ENCODE measurements at places on chromosomes 6 and 20.

DNA sequence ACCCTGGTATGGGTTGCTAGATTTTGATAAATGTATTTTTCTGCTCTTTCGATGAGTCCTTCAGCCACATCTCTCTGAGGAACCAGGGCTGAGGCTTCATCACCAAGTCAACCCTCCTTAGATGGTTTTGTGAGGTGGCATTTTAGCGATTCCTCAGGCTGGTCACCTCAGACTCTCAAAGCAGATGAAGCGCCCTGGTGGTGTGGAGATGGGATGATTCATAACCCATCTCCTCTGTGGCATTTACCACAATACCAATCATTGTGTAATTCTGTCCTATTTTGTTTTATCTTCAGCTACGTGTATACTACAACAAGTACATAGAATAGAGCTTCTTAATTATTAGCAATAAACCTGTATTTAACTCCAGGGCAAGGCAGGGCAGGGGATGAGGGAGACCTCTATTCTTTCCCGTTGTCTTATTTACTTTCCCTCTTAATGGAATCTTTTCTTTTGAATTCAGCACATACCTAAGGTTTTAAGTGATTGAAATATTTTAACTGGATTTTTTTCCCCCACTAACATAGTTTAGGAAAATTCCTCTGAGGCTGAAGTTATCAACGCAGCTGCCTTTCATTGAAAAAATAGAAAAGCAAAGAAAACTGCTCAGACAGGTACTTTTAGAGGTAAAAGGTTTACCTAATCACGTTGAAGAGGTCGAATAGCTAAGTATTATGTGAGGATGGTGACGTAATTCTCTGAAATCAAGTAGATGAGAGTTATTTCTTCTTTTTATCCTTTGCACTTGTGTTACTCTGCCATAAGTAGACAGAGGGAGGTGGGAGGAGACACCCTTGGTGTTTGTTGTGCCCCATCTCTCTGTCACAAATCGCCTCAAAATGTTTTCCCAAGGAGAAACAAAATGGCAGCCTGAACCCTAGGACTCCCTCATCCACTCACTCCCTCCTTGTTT, 57.4 kb upstream of the EDN3 start:
- DNase-seq: no peak

- no peak for DNase-seq
These were observed 35.3 kb upstream of the PTGIS start for GRCh38 chr20:49603209-49603627.

GRCh38 chr20:36599912-36600345, 5.7 kb upstream of the RAB5IF start:
- DNase-seq: no peak

DNA sequence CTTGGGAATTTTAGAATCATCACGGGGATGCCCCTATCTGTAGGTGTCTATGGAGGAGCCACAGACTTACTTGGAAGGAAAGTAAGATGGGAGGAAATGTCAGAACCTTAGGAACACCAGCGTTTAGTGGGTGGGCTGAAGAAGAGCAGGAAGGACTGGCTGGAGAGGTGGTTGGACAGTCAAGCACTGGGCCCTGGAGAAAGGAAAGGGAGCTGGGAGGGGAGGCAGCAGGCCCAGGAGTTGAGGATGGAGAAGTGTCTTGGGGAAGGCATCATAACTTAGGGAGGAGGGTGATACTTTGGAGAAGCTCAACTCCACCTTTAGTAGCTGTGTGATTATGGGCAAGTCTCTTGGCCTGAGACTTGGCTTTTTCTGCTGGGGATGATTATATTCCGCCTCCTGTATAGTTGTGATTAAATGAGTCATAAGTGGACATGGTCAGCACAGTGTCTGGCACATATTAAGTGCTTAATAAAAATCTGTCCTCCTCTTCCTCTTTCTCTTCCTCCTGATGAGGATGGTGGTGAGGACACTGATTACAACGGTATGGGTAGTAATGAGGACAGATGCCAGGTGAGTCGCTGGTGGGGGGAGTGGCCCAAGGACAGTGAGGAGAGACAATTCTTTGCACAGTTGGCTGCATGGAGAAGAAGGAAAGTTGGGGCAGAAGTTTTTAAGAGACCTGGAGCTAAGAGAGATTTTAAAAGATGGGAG, 125.7 kb downstream of the TOX2 start:
- no peak for DNase-seq

DNA sequence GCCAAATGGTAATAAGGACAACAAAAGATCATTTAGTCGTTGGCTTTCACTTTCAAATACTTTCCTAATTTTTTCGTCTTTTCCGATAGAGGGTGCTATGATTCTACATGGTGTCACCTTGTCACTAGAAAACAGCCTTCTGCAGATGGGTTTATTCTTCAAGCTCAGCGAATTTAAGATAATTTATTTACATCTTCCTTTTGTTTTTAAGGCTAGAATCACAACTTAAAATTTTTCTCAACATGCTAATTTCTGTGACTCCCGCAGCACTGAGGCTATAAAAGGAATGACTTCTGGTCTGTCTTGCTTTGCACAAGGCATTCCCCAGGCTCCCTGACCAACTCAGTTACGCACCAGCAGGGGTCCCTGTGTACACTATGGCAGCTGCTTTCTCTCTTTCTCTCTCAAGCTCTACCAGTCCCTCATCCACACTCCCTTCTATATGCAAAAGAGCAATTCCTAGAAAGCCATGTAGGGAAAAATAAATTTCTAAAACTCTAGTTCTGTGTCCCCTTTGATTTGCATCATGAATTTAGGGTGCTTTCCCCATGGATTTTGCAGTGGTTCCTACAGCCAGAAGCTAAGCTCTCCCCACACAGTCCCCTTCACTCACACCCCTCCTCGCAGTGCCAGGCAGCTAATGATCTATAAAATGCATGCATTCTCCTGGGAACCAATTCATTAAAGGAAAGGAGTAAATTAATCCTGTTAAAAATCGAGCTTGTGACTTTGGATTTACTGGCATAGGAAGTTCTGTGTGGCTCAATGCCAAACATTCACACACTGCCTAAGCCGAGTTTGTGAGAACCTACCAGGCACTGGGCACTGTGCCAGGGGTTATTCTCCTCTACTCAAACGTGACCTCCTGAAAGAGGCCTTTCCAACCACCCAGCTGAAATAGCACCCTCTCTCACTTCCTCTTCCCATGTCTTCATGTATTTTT, 74.5 kb downstream of the DCDC2 start:
- peak; percentile 18 for DNase-seq

- no peak for DNase-seq
These were observed 308.1 kb downstream of the KHDRBS2 start for GRCh38 chr6:61977947-61978346.

DNA sequence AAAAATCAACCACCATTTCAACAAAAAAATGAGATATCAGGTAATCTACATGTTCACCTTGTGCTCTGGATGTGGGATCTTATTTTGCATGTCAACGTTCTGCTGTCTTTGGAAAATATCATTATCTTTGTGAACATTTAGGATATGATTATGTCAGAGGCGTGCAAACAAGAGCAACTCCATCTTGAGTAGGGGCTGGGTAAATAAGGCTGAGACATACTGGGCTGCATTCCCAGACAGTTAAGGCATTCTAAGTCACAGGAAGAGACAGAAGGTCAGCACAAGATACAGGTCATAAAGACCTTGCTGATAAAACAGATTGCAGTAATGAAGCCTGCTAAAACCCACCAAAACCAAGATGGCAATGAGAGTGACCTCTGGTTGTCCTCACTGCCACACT, 28.8 kb upstream of the ZBTB24 start:
- no peak for DNase-seq

GRCh38 chr20:23193801-23194384, 107.8 kb upstream of the CD93 start:
- no peak for DNase-seq

- no peak for DNase-seq
These were observed 467.6 kb downstream of the DHX35 start for GRCh38 chr20:39429726-39430125.

- no peak for DNase-seq
These were observed 194.9 kb downstream of the KIF6 start for GRCh38 chr6:39530201-39530759.

- no peak for DNase-seq
These were observed 38.4 kb downstream of the ANKRD6 start for GRCh38 chr6:89471287-89471867.

DNA sequence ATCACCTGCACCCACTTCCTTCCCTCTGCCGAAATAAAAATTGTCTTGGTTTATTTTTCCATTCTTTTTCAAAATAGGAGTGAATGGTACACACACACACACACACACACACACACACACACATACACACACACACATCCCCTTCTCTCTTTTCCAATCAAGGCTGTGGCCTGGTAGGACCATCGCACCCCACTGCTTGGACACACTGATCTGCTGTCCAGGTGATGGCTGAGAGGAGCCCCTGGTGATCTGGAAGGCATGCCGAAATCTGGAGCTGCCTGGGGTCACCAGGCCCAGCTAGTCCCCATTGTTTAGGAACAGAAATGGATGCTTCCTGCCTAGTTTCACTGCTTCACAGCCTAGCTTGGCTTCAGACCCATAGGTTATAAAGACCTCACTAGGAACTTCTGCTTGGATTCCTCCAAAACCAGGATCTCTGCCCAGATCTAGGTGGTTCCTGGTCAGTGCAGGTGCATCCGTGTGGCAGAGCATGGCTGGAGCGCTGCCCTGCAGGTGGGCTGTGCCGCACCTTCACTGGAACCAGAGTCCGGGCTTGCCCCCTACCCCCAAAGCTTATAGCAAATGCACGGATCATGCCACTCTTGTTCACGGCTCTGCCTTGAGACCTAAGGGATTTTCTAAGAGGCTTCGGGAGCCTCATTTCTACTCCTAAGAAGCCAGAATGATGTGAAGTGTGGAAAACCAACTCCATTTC, 42.9 kb upstream of the DACT2 start:
- DNase-seq: no peak

DNA sequence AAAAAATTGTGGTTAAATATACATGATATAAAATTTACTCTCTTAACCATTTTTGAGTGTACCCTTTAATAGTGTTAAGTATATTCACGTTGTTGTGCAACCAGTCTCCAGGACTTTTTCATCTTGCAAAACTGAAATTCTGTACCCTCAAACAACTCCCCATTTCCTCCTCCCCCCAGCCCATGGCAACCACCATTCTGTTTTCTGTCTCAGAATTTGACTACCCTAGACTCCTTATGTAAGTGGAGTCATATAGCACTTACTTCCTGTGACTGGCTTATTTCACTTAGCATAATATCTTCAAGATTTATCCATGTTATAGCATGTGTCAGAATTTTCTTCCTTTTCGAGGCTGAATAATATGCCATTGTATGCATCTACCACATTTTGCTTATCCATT, 5.1 kb downstream of the VPS16 start:
- no peak for DNase-seq

DNA sequence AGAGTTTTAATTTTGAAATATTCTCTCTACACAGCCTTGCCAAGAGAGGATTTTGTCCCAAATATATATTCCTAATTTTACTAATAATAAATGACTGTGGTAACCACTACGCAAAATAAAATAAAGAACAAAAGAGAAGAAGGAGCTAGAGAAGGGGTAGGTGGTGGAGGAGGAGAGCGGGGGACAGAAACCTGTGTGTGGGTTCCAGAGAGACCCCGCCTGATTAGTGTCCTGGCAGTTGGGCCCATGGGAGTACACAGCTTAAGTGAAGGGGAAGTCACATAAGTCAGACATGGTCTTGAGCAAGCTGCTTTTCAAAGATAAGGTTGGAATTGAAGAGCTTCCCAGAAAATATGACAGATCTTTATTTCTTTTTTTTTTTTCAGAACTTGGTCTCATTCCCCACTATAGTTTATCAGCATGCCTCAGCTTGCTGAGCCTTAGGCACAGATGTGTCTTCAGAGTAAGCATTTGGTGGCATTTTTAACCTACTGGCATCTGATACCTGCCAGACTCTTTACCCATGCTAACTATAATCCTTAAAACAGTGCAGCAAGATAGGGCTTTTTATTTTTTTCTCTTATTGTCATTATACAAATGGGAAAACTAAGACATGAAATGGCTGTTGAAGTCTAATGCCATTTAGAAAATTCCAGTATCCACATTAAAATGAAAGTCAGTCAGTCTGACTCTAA, 9.6 kb upstream of the RHAG start:
- no peak for DNase-seq

GRCh38 chr20:2301164-2301622, 5.4 kb downstream of the TGM3 start:
- no peak for DNase-seq

- DNase-seq: no peak
These were observed 108.6 kb upstream of the SLC2A12 start for GRCh38 chr6:134161041-134161440.

- DNase-seq: peak; percentile 82
These were observed 25.3 kb upstream of the KIF3B start for GRCh38 chr20:32252189-32252588.

GRCh38 chr6:72376736-72377135, 245.1 kb upstream of the KCNQ5 start:
- DNase-seq: no peak

GRCh38 chr20:62500237-62500864, 24.6 kb upstream of the GATA5 start:
- DNase-seq: peak; percentile 75

GRCh38 chr6:144478483-144478882, 193.3 kb downstream of the UTRN start:
- DNase-seq: no peak

GRCh38 chr20:12166053-12166717, 248.5 kb downstream of the BTBD3 start:
- DNase-seq: no peak

DNA sequence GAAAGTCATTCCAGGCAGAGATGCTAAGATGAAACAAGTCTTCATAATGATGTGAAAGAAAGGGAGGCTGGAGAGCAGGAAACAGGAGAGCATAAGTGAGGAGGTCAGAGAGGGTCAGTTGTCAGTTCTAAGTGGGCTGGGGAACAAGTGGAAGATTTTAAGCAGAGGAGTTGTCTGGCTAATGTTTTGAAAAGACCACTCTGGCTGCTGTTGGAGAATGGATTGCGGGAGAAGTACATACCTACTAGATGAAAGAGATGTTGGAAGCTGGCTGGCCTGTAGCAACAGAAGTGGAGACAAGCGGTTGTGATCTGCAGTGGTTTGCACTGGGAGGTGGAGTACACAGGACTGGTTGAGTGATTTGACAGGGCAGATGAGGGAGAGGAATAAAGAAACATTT, 10.1 kb downstream of the SLC35F1 start:
- DNase-seq: no peak

GRCh38 chr6:42405021-42405420, 46.7 kb downstream of the TRERF1 start:
- DNase-seq: no peak

DNA sequence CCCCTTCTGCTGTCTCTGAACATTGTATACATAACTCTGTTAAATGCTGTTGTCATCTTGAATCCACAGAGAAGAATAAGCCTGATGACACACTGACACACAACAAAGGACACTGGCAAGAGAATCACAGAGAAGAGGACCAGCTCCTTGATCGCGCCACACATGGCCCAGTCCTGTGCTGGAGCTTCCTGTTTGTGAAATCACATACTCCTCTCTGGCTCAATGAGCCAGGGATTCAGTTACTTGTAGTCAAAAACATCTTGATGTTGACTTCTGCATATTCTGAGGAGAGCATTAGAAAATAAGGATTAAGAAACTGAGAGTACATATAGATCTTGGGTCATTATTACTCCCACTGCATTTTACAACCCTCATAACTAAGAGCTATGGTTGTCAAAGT, 100.1 kb downstream of the EPB41L2 start:
- no peak for DNase-seq

- DNase-seq: no peak
These were observed 34.8 kb downstream of the SCML4 start for GRCh38 chr6:107789361-107789760.

Measured in activated CD4-positive, alpha-beta T cell treated with anti-CD3 and anti-CD28 coated beads, Interleukin-2, amount 50 U/mL, for 24 hours (primary cell).